ENCODE measurements at places on chromosomes 12 and 14. TPM values are rescaled to one million over a fixed set of nuclear protein-coding genes. Genes with fewer than 3 reads are reported as not detected.

The STXBP6 gene
- 21.4 TPM for total RNA-seq

The GPR132 gene
- 0.75 TPM for total RNA-seq

The KNTC1 gene
- total RNA-seq = 20.6 TPM

The RASAL1 gene
- 0.04 TPM for total RNA-seq

The PTGER2 gene
- total RNA-seq = 1.4 TPM

The NFE2 gene
- total RNA-seq = 1.6 TPM

The FBLN5 gene
- total RNA-seq = 31.5 TPM

The ANO4 gene
- 0.35 TPM for total RNA-seq

The SDR9C7 gene
- 0.22 TPM for total RNA-seq

The GLIPR1L2 gene
- total RNA-seq = 1.5 TPM

The MYO1H gene
- not detected for total RNA-seq

DNA sequence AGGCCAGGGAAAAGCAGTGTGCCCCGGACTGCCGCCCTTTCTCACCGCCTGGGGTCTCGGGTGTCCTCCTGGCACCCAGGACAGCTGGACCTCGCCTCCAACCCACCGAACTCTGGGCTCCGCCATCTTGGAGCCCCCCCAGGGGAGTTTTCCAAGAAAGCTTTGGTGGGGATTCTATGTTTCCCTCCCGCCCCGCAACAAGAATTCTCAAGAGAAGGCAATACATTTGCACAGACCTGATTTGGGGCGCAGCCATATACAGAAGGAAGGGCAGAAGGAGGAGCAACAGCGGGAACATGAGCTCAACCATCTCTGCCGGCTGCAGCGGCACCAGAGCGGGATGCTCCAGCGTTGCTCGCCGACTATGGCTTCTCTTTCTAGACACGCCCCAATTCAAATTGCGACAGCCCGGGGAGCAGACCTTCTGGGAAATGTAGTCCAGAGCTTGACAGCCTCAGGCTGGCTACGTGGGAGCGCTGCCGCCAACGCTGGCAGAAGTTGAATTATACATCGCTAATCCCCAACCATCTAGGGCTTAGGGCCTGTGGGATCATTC lies at the start of gene RDH11:
RDH11 (minus strand) TSS at position 371 of the 556 bp plus-strand sequence; CDS start at position 310, 61 bp downstream.
- H3K36me3 ChIP-seq = peaks cover 19% of the 10 kb centered on the region
- H3K27ac ChIP-seq = peak within 1 kb of the TSS; percentile 96
- peak; percentile 97 for DNase-seq
- no peaks in the 10 kb centered on the region for H3K27me3 ChIP-seq
- H3K4me1 ChIP-seq = peaks cover 8% of the 10 kb centered on the region
- peak within 1 kb of the TSS; percentile 80 for H3K4me3 ChIP-seq

- no peak overlapping the region for H3K4me3 ChIP-seq
- H3K27me3 ChIP-seq = no peaks in the 10 kb centered on the region
- no peaks in the 10 kb centered on the region for H3K4me1 ChIP-seq
- no peaks in the 10 kb centered on the region for H3K36me3 ChIP-seq
Measured at GRCh38 chr12:119075222-119075787, 94.0 kb downstream of the SRRM4 start.

- peaks cover 3% of the 10 kb centered on the region for H3K27me3 ChIP-seq
- H3K4me3 ChIP-seq = no peak overlapping the region
- no peaks in the 10 kb centered on the region for H3K36me3 ChIP-seq
- no peak overlapping the region for H3K27ac ChIP-seq
- peaks cover 26% of the 10 kb centered on the region for H3K4me1 ChIP-seq
Measured at GRCh38 chr12:6158255-6158654, 33.8 kb upstream of the VWF start.

DNA sequence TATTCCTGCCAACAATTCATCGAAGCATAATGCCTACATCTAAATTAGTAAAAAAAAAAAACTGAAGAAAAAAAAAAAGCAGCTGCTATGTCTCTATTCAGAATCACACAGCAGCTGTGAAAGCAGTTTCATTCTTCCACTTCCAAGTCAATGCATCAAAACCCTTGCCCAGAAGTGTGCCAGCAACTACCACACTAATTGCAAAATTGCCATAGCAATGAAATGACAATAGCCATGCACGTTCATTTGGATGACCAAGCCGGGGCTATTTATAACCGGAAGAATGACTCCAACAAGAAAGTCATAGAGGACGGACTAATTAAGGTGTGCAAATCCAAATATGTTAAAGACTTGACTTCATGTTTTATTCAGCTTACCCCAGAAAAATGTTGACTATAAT lies 42.5 kb downstream of the SLC2A13 start:
- H3K4me3 ChIP-seq = no peak overlapping the region
- peak; percentile 61 for DNase-seq
- H3K4me1 ChIP-seq = no peaks in the 10 kb centered on the region
- H3K27ac ChIP-seq = no peak overlapping the region

- no peak overlapping the region for H3K27ac ChIP-seq
- H3K36me3 ChIP-seq = no peaks in the 10 kb centered on the region
- DNase-seq = no peak
- H3K4me3 ChIP-seq = no peak overlapping the region
- H3K4me1 ChIP-seq = no peaks in the 10 kb centered on the region
- H3K27me3 ChIP-seq = peaks cover 15% of the 10 kb centered on the region
Measured at GRCh38 chr12:30839643-30840220, 85.0 kb upstream of the CAPRIN2 start.

- H3K27ac ChIP-seq = peak overlapping the region; percentile 35
- H3K4me3 ChIP-seq = no peak overlapping the region
- H3K4me1 ChIP-seq = peaks cover 47% of the 10 kb centered on the region
- peak; percentile 20 for DNase-seq
- peaks cover 37% of the 10 kb centered on the region for H3K27me3 ChIP-seq
- no peaks in the 10 kb centered on the region for H3K36me3 ChIP-seq
Measured at GRCh38 chr14:96095581-96096476, 56.7 kb downstream of the C14orf132 start.

GRCh38 chr12:104213952-104214351 lies 1.6 kb upstream of the TXNRD1 start:
- peaks cover 3% of the 10 kb centered on the region for H3K4me1 ChIP-seq
- no peaks in the 10 kb centered on the region for H3K36me3 ChIP-seq
- H3K27me3 ChIP-seq = peaks cover 6% of the 10 kb centered on the region
- no peak overlapping the region for H3K27ac ChIP-seq
- peak; percentile 36 for DNase-seq

DNA sequence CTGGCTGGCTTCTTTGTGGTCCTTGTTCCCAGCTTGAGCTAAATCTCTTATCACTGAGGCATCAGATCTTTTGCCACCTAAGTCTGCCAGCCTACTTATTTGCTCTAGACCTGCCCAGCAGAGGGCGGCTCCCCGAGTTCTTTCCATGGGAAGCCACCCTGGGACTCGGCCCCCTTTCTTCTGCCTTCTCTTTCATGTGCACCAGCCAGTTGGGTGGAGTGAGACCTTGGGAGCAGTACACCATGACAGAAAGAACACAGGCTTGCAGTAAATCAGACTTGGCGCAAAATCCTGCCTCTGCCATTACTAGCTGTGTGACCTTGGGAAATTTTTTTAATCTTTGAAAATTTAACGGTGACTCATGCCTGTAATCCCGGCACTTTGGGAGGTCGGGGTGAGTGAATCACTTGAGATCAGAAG lies 7.4 kb downstream of the SMAGP start:
- H3K27ac ChIP-seq = no peak overlapping the region
- no peak for DNase-seq
- H3K36me3 ChIP-seq = no peaks in the 10 kb centered on the region
- H3K4me3 ChIP-seq = no peak overlapping the region

DNA sequence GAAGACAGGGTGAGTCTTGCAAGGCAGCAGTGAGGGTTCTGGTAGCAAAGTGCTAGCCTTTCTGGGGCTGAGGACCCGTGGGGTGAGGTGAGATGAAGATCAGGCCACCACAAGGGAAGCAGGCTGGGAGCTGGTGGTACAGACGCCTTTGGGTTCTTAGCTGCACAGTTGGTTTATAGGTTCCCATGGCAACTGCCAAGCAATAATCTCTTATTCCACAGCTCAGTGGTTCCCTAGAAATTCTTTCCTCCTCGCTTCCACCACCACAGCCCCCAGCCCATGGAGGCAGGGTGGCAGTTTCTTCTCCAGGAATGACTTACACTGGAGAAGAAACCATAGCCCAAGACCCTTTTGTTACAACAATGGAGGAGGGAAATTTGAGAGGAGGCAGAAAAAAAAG lies 82.1 kb downstream of the CMKLR1 start:
- no peaks in the 10 kb centered on the region for H3K4me1 ChIP-seq
- H3K4me3 ChIP-seq = no peak overlapping the region
- H3K27me3 ChIP-seq = peaks cover 2% of the 10 kb centered on the region
- H3K27ac ChIP-seq = no peak overlapping the region
- DNase-seq = no peak

GRCh38 chr14:35333264-35333730 lies 41.1 kb downstream of the PSMA6 start:
- H3K4me3 ChIP-seq = no peak overlapping the region
- no peak overlapping the region for H3K27ac ChIP-seq
- no peak for DNase-seq
- H3K27me3 ChIP-seq = no peaks in the 10 kb centered on the region
- no peaks in the 10 kb centered on the region for H3K36me3 ChIP-seq
- H3K4me1 ChIP-seq = peaks cover 30% of the 10 kb centered on the region

- H3K4me3 ChIP-seq = no peak overlapping the region
- no peaks in the 10 kb centered on the region for H3K4me1 ChIP-seq
- no peak overlapping the region for H3K27ac ChIP-seq
- no peak for DNase-seq
Measured at GRCh38 chr12:106001837-106002218, 136.9 kb downstream of the NUAK1 start.

DNA sequence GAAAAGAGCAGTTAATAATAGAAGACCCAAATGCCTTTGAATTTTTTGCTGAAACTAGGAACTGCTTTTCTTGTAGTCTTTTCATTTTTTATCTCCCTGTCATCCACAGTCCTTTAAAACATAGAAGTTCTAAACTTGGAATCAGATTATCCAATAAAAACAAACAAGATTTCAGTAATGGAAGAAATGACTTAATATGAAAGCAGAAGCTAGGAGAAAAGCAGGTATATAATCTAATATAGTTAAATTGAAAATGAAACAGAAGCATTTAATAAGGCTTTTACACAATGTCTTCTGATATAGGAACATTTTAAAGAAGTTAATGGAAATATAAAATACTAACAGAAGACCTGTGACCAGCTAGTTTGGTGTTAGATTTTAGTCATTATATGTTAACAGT lies 26.5 kb downstream of the PPP1R12A start:
- no peak for DNase-seq
- H3K4me3 ChIP-seq = no peak overlapping the region
- H3K36me3 ChIP-seq = no peaks in the 10 kb centered on the region
- no peak overlapping the region for H3K27ac ChIP-seq

GRCh38 chr14:63174760-63175191 lies 29.5 kb upstream of the RHOJ start:
- no peak overlapping the region for H3K4me3 ChIP-seq
- no peaks in the 10 kb centered on the region for H3K27me3 ChIP-seq
- peaks cover 8% of the 10 kb centered on the region for H3K4me1 ChIP-seq
- DNase-seq = peak; percentile 84
- no peaks in the 10 kb centered on the region for H3K36me3 ChIP-seq

GRCh38 chr14:51367600-51367931 lies 127.5 kb downstream of the TMX1 start:
- peaks cover 19% of the 10 kb centered on the region for H3K4me1 ChIP-seq
- DNase-seq = peak; percentile 85
- H3K36me3 ChIP-seq = no peaks in the 10 kb centered on the region
- peak overlapping the region; percentile 67 for H3K27ac ChIP-seq
- H3K27me3 ChIP-seq = no peaks in the 10 kb centered on the region

GRCh38 chr12:21265932-21266331 lies 68.8 kb downstream of the SLCO1A2 start:
- no peaks in the 10 kb centered on the region for H3K27me3 ChIP-seq
- H3K27ac ChIP-seq = no peak overlapping the region
- H3K4me1 ChIP-seq = no peaks in the 10 kb centered on the region
- H3K36me3 ChIP-seq = no peaks in the 10 kb centered on the region
- no peak overlapping the region for H3K4me3 ChIP-seq

All from muscle of leg (tissue), 16 donors.